CD4-positive, alpha-beta T cell treated with Interferon gamma for 1 hour (primary cell): ENCODE measurements at places on chromosomes 12 and 14.

- DNase-seq = no peak
Observed at GRCh38 chr12:106171117-106171750, 32.5 kb upstream of the NUAK1 start.

DNA sequence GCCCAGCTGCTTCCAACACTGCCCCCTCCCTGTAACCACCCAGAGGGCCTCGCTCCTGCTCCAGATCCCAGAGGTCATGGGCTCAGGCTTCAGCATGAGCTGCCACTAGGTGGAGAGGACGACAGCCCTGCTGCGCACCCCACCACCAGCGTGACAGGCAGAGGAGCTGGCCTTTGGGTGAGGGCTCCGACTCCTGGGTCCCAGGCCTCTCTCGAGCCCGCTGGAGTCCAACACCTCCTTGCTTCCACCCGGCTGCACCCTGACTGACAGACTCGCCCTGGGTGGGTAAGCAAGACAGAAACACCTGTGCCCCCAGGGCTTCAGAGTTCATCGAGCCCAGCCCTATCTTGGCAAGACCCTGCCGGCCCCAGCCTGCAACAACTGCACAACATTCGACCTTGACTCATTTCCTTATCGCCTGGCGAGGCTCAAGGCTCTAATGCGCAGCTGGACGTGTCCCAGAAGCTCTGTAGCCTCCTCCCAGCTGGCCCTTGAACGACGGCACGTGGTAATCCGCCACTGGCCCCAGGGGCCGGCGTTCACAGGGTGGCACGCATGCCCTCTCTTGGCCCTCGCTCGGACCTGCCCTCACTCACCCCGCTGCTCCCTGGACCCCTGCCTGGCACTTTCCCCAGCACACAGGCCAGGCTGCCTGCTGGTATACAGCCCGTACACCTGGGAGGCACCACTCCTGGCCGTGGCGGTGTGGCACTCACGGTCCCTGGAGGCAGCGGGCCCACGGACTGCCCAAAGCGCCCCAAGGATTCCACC is 28.0 kb downstream of the VPS37B start:
- no peak for DNase-seq

DNA sequence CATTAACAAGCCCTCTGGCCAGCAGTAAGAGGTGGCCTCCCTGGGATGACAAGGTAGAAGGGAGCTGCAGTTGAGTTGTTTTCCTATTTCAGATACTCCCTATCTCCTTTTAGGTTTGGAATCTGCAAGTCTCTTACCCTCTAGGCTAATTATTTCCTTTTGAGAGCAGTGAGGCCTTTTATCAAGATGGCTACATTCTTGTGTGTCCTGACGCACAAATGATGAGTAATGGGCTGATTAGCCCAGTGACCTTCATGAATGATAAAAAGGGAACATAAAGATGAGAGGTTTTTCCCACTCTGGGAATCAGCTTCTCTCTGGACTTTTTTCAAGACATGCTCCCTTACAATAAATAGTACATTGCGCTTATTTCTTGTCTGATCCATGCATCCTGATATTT is 22.9 kb downstream of the DYRK2 start:
- no peak for DNase-seq

DNA sequence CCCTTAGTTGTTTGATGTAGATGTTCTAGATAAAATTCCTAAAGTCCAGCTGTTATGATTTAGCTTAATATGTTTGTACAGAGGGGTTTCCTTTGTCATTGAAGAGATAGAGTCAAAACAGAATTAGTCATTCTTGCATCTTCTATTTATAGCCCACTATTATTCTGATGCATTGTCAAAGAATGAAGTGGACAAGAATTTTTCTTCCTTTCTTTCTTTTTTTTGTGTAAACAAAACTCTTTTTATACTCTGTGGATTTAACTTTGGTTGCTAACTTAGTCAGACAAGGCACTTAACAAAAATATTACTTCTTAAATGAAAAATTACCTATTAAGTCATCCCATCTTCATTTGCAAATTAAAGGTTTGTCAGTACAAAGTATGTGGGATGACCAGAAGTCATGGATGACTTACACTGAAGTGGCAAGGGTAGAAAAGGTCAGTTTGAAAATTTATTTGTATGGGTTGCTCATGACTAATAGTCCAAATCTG is 215.6 kb upstream of the DDHD1 start:
- no peak for DNase-seq

DNA sequence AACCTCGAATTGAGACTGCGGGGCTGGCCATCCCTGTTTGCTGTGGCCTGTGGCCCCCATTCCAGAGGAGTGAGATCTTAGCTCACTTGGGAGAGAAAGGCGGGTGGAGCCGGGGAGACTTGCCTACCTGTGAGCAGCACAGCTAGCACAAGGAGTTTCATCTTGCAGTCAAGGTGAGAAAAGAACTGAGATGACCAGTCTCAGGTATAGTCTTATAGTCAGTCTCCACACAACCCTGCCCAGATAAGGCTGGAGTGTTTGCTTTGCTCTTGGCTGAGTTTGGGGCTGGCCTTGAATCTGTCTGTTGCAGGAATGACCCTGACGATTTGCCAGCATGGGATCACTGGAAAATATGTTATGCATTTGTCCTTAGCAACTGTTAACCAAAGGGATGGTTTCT is at the start of gene PLA2G1B:
PLA2G1B (minus strand) TSS at position 187 of the 400 bp plus-strand sequence; CDS start at position 161, 26 bp downstream.
- DNase-seq = no peak

GRCh38 chr12:68342966-68343365 is 10.8 kb upstream of the MDM1 start:
- no peak for DNase-seq

- no peak for DNase-seq
Observed at GRCh38 chr14:68547305-68548193, 245.3 kb downstream of the ZFP36L1 start.

DNA sequence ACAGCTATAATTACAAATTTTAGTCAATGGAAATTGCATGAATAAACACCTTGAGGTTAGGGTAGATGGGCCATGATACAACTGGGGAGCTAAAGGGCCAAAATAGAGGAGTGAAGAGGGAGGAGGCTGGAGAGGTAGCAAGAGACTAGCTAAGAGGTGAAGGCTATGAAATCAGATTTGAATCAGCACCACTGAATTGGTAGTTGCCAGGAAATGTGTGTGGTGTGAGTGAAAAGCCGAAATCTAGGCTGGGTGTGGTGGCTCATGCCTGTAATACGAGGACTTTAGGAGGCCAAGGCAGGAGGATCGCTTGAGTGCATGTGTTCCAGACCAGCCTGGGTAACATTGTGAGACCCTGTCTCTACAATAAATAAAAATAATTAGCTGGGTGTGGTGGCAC is 22.7 kb downstream of the YY1 start:
- DNase-seq = no peak

DNA sequence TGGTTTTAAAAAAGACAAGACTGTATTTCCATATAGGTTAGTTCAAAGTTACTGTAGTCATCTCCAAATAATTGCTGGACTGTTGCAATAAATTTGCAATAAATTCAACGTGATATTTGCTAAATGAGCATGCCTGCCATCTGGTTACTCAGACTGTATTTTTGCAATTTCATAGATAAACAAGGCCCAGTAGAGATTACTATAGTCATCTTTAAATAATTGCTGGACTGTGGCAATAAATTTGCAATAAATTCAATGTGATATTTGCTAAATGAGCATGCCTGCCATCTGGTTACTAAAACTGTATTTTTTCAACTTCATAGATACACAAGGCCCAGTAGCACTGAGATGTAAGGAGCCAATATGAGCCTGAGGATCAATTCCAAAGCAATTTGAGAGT is 5.6 kb downstream of the NTN4 start:
- DNase-seq = no peak

DNA sequence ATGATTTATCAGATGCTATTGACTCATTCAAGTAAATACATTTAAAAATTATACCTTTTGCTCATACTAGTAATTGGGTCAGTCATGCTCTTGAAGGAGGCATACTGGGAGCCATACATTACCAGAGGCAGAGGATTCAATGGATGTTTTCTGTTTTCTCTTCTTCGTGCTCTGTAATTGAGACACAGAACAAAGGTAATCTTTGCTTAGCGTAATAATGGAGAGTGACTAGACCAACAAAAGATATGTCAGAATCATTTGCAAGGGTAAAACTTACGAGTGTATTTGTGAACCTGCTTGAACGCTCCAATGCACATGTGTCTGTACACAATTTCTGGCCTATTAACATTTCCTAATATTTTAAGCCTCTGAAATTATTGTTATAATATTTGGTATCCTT is 296.4 kb downstream of the FOXG1 start:
- DNase-seq = no peak

DNA sequence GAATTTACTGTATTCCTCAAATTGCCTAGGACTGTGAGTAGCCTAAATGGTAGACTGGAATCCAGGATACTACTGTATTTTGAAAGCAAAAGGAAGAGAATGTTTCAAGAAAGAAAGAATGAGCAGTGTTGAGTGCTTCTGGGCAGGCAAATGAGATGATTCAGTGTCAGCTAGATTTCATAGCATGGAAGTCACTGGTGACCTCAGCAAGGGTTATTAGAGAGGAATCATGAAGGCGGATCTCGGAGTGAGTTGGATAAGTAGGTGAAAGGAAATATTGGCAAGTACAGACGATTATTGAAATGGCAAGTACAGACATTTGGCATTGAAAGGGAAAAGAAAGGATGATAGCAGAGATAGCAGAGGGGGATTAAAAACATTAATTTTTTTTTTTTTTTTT is 27.1 kb downstream of the VRK1 start:
- DNase-seq = no peak

DNA sequence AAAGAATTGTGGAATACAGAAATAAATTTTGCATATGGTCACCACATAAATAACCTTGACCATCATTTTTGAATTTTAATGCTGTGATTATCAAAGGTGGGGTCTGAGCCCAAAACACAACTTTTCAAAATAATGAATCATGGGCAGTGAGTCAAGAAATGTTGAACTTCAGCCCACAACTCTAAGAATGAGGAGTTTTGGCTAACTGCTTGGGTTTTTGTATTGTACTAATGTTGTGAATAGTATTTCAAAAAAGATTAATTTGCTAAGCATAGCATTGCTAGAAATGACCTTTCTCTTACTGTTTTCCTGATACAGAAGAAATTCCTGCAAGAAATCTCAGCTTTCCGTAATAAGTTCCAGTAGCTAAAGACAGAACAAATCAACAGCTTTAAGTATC is 24.4 kb upstream of the YARS2 start:
- DNase-seq = no peak
